EH (cell line): ENCODE measurements at places on chromosomes 11 and 22.

GRCh38 chr22:24432059-24432853 is 4.9 kb downstream of the ADORA2A start:
- DNase-seq, result peak; percentile 53

DNA sequence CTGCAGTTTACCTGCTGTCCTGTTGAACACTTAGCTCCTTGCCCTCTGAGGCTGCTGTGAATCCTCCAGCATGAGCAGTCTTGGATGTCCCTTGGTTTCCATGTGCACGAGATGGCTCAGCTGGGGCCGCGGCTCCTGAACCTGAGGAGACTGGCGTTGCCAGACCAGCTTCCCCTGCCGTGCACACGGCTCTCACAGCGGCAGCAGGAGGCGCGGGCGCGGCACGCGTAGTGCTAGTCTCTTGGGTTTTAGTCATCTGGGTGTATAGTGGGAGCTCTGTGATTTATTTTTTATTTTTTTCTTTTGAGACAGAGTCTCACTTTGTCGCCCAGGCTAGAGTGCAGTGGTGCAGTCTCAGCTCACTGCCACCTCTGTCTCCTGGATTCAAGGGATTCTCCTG is 54.8 kb downstream of the MUC6 start:
- no peak for DNase-seq

DNA sequence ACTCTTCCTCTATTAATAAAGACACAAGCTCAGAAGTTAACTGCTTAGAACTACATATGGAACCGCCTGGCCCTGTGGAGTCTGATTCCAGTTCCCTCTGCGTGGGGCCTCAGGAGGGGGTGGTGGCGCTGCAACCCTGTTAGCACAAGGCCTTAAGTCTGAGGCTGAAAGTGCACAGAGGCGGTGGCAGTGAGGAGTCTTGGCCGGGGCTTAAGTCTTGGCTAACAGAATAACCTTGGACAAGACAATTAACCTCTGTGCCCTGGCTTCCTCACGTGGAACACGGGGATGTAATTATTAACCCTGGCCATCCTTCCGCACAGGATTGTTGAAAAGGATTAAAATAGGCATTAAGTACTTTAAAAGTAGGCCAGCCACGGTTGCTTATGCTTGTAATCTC is 191.5 kb downstream of the CEP164 start:
- DNase-seq, result no peak

DNA sequence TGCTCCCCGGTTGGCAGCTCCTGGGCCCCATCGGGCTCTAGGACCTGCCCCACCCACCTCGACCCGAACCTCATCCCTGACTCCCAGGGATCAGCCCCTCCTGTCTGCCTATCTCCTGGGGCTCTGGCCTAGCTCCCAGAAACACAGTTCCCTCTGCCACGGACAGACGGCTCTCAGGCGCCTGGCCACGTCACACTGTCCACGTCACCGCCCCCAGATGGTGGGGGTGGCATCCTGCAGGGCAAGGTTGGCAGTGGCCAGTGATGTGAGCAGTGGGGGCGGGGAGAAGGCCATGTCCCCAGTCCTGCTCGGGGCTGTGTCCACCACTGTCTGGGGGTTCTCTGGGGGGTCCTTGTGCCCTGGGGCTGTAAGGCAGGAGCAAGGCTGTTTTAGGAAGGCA is 29.2 kb downstream of the SYT7 start:
- peak; percentile 40 for DNase-seq

DNA sequence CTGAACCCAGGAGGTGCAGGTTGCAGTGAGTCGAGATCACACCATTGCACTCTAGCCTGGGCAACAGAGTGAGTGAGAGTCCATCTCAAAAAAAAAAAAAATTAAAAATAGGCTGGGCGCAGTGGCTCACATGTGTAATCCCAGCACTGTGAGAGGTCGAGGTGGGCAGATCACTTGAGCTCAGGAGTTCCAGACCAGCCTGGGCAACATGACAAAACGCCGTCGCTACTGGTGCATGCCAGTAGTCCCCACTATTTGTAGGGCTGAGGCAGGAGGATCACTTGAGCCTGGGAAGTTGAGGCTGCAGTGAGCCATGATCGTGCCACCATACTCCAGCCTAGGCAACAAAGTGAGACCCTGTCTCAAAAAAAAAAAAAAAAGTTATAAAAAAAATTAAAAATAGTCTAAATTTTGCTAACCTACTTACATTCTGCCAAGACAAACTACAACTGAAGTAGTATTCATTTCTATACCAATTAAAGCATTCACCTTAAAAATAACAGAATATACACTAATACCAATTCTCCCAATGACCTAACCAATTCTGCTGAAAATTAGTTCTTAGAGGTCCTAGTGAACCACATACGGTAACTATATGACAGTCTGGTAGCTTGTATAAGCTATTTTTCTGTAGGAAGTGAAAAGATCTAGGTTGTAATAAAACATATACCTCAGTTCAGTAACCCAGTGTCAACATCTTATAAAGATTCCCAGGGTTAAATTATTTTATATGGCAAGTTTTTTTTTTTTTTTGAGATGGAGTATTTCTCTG is 7.1 kb downstream of the DDX6 start:
- DNase-seq, result no peak

GRCh38 chr11:95764267-95764898 is 25.2 kb downstream of the FAM76B start:
- DNase-seq, result peak; percentile 57

GRCh38 chr22:42160830-42161696 is 30.5 kb upstream of the CYP2D6 start:
- DNase-seq, result no peak

DNA sequence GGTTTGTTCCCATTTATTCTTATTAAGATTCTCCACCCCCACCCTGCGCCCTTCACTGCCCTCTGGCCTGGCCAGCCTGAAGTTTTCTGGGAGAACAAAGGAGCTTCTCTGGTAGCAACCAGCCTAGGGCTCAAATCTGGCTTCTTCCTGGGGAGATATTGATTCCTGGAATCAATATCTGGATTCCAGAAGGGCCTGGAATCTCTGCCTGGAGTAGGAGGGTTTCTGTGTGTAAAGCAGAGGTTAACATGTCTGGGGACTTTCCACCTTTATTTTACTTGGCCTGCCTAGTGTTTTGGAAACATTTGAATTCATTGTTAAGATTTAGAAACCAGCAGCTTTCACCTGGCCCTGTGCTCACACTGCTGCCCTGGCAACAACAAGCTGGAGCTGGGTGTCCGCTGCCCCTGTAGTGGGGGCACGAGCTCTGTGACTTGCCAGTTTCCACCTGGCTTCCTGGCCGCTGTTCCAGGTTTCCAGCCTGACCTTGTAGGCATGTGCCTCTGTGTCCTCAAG is 5.5 kb downstream of the C11orf91 start:
- DNase-seq, result no peak

DNA sequence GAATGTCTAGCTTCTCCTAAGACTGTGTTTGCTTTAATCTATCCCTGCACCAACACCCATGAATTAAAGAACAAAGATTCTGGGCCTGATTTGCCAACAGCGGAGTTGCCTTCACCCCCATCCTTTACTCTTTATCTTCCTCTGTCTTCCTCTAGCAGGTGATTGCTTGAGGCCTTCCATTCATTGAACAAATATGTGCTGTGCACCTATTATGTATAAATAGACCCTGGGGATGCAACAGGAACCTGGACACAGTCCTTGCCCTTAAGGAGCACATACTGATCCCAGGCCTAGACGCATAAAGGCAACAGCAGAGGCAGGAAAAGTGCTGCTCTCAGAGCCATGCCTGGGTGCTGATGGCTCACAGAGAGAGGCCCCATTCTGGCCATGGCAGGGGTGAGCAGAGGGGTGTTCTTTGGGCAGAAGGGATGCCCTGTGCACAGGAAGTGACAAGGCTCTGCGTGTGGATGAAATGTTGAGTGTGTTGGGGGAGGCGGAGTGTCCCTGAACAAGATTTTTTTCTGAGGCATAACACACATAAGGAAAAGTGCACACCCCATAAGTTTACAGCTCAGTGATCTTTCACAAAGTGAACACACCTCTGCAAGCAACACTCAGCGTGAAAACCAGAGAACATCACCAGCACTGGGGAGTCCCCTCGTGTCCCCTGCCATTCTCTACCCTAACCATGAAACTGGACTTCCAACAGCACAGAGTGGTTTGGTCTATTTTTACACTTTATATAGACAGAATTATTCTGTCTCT is 145.9 kb downstream of the GRIK4 start:
- DNase-seq, result no peak

GRCh38 chr22:20422271-20423007 is 15.2 kb downstream of the SCARF2 start:
- peak; percentile 89 for DNase-seq

DNA sequence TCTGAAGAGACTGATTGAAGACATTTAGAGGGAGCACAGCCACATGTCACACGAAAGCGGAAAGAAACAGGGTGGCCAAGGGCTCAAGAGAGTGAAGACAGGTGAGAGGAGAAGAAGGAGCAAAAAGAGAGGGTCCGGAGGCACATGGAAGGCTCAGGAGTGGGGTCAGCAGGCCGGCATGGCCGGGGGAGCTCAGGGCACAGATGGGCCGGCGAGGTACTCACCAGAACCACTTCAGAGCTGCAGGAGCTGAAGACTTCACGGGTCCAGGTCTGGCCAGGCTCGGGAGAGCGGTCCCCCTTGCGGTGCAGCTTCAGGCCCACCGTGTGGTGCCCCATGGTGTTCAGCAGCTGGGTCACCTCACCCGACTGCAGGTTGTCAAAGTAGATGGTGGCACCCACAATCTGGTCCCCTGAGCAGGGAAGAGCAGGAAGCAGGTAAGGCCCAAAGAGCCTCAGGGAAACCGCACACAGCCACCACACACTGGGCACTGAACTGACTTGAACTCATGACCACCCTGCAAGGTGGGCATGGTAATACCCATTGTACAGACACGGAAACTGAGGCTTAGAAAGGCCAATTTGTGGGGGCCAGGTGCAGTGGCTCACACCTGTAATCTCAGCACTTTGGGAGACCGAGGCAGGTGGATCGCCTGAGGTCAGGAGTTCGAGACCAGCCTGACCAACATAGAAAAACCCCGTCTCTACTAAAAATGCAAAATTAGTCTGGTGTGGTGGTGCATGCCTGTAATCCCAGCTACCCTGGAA is 11.6 kb downstream of the AHNAK start:
- no peak for DNase-seq

DNA sequence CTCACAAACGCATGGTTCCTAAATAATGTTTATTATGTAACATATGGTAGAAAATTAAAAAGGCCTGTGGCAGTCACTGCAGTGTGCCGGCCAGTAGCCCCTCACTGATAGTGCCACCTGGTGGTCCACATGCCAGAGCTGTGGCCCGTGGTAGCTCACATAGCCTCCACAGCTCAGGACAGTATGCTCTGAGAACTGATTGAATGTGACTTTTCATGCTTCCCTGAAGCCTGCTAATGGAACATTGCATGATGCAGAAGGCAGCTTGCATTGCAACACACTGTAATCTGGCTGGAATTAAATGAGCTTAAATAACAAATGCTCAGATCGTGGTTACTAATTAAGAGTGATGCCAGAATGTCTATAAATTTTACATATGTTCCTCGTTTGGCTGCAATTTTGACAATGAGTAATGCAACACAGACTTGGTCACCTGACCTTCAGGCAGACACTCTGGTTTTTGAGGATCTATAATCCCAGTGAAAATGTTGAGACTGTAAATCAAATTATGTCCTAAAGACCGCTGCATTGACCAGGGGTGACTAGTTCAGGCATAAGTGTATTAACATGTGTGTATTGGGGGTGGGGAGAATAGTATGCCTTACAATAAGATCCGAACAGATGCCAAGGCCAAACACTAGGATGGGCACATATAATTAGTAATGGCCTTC is 566.4 kb downstream of the METTL15 start:
- DNase-seq, result peak; percentile 95

DNA sequence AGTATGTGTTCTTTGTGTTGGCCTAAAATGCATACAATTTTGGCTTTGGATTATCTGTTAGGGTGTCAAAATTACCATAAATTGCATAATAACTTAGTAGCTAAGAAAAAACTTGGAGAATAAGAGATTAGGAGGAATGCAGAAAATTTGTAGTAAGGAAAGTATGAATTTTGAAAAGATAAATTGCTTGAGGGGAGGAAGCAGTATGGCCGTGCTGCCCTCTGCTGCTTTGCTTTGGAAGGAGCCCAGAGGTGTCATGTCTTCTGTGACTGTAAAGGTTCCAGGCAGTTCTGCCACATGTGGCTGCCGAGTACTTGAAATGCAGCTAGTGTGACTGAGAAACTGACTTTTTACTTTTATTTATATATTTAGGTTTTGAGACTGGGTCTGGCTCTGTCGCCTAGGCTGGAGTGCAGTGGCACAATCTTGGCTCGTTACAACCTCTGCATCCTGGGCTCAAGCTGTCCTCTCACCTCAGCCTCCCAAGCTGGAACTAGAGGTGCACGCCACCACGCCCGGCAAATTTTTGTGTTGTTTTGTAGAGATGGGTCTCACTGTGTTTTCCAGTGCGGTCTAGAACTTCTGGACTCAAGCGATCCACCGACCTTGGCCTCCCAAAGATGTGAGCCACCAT is 1.8 kb downstream of the ADSL start:
- peak; percentile 67 for DNase-seq

GRCh38 chr11:11022125-11022730 is 164.4 kb upstream of the ZBED5 start:
- peak; percentile 44 for DNase-seq

- peak; percentile 30 for DNase-seq
Measured at GRCh38 chr11:92870196-92870832, 99.1 kb upstream of the MTNR1B start.

DNA sequence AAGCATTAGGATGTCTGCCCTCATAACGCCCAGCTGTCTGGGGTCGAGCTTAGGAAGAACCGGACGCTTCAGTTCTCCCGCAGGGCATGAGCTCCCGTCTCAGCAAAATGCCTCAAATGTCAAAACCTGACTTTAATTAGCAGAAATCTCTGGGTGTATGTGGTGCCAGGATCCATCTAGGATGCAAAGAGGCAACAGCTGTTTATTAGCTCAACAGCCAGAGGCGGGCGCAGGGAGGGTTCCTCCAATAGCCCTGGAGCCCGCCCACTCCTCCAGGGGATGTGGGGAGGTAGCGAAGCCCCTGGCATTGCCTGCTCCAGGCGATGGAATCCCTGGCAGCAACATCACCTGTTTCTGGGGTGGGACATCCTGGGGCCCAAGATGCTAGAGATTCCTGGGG is 39.4 kb upstream of the RTL6 start:
- no peak for DNase-seq

- no peak for DNase-seq
Measured at GRCh38 chr22:19241593-19241906, 50.0 kb downstream of the CLTCL1 start.

DNA sequence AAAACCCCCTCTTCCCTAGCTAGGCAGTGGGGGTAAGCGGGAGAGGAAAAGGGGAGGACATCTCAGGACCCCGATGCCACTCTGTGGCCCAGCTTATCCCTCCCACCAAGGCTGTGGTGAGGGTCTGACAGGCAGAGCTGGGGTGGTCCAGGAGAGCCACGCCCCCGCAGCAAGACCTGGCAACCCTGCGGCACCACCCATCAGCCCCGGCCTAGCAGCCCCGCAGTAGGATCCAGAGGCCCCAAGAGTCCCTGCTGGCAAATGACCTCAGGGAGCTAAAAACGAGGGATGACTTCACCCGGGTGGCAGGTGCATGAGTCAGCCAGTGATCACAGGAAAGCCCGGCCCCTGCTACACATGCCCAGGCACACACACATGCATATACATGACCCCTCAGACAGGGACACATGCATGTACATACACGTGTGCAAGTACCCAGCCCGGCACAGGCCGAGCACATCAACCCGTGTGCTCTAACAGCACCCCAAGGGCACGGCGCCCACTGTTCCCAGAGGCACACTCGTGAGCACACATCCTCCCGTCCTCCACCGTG is 32.3 kb downstream of the ARVCF start:
- peak; percentile 81 for DNase-seq
